ENCODE measurements at places on chromosomes 5 and 9.
A peak's percentile ranks its signal among the peaks of the same experiment; 100 is the strongest.

DNA sequence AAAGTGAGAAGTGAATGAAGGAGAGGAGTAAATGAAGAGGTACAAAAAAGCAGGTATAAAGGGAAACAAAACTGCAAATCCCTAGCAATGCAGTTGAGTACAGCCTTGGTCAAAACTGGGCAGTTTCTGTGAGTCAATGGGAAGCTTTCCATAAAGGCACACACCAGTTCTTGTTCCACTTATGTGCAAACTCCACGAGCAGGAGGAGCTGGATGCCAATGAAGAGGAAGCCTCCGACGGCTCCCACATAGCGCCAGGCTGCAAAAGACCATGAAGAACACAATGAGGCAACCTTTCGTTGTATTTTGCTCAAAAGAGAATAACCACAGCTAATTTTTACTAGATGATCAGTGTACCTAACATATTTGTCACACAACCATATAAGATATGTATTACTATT, 81.1 kb downstream of the SERINC5 start:
- DNase-seq: no peak

- no peak for DNase-seq
Measured at GRCh38 chr5:118439831-118440230, 548.5 kb downstream of the DTWD2 start.

DNA sequence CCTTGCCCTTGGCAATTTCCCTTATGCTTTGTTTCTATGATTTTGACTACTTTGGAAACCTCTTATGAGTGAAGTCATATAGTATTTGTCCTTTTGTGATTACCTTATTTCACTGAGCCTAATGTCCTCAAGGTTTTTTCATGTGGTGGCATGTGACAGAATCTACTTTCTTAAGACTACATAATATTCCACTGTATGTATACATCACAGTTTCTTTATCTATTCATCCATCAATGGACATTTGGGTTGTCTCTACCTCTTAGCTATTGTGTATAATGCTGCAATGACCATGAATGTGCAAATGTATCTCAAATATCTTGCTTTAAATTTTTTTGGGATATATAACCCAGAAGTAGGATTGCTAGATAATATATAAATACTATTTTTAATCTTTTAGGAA, 96.4 kb upstream of the ALDH1A1 start:
- no peak for DNase-seq

GRCh38 chr9:79617395-79617794, 45.6 kb downstream of the TLE4 start:
- no peak for DNase-seq

- no peak for DNase-seq
Measured at GRCh38 chr5:88393042-88393441, 124.4 kb upstream of the TMEM161B start.

DNA sequence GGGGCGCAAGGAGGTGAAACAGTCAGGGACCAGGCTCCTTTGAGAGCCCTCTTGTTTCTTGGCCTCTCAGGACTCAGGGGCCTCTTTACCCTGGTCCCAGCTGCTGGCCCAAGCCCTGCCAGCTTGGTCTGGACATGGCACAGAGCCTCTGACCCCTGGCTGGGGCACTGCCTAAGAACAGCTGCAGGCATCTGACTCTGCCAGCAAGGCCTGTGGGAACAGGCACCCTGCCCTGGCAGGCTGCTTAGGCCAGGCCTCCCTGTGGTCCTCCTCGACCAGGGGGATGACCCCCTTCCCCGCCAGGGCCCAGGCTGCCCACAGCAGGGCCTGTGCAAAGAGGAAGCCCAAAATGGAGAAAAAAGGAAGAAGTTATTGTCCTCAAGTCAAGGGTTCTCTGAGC, 25.5 kb downstream of the OLFML2A start:
- no peak for DNase-seq

GRCh38 chr5:177310757-177311391, 824 bp downstream of the MXD3 start:
- DNase-seq: peak; percentile 39

GRCh38 chr5:61600123-61600444, 268.0 kb downstream of the ZSWIM6 start:
- no peak for DNase-seq

- DNase-seq: no peak
Measured at GRCh38 chr9:85478847-85479246, 262.9 kb downstream of the AGTPBP1 start.

DNA sequence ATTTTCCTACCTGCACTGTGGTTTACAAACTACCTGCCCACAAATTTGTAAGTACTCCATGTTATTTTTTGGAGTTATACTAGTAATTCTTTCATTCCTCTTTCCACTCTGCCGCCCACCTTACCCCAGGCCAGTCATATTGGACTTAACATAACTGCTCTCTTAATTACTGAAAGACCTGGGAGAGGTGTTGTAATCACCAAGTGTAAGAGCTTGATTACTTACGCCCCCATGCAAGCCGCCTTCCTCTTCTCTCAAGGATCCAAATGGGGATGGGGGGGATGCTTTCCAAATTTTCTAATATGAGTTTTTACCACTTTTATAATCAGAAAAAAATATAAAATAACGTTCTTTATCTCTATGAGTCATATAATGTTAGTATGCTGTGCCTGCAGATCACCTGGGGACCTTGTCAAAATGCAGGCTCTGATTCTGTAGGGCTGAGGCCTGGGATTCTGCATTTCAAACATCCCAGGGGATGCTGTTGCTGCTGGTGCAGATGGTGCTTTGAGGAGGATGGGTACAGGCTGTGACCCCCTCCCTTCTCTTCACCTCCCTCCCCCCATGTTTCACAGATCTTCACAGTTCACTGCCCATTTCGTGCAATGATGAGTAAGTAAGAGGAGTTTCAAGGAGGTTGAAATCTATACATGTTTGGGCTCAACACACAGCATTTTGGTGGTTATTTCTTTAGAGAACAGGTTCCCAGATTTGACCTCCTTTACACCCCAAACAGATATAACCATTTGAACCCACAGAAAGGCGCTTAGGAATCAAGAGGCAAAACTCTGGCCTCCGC, 87.3 kb downstream of the SEC61B start:
- no peak for DNase-seq

- no peak for DNase-seq
Measured at GRCh38 chr9:36659500-36659899, 86.8 kb downstream of the MELK start.

DNA sequence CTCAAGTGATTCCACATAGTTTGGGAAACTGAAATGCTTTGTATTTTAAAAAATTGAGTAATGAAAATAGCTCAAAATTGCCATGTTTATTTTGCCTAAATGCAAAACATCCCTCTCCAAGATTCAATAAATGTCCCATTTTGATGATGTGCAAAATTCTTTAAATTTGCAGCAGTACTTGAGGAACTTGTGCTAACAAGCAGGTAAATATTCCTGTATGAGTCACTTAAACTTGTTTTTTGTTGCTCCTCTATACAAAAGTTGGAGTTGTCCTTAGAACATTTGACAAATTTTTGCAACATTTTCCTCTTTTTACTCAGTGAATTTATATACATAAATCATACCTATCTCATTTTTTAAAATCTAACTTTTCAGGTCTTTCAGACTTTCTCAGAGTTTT, 280.2 kb downstream of the CDH12 start:
- no peak for DNase-seq
